ENCODE measurements at places on chromosomes 5 and 9.

- DNase-seq: no peak
These were observed 440.8 kb upstream of the PIK3R1 start for GRCh38 chr5:67774786-67775185.

DNA sequence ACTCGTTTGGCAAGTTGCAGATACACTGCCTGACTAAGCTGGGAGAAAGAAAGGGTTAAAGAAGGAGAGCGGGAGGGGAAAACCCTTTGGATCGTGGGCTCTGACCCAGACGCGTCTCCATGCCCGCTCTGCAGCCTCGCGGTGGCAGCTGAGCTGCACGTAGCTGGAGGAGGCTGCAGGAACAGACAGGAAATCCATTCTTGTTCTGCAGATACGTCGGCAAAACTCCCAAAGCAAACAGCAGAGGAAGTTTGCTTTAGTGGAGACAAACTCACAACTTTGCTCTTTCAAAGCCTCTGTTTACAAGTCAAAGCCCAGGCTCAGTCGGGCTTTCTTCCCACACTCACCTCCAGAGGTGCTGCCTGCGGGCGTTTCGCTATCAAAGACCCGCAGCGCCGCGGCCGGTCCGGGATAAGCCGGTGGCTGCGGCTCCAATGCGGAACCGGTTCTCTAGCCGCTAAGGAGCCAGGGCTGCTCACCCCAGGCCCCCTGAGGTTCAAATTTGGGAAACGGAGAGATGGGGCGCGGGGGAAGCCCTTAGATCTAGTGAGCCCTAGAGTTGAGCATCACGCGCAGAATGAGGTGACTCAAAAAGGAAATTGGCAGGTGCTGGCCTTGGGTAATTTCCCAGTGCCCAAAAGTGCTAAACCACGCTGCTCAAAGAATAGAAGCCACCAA is 60.7 kb downstream of the MAT2B start:
- no peak for DNase-seq

DNA sequence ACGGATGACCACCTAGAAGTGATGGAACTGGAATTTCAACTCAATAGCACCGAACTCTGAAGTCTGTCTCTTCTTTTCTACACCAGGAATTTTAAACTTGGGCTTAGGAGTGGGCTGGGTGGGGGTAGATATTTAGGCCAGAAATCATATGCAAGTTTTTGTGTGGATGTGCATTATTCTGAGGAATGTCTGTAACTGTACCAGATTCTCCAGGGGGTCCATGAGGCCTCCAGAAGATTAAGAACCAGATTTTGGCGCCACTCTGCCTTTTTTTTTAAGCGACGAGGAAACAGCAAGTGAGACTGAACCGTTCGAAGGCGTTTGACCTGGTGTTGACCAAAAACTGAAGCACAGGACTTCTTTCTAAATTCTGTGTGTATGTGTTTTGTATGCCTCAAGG is 88.8 kb upstream of the TTC23L start:
- no peak for DNase-seq

DNA sequence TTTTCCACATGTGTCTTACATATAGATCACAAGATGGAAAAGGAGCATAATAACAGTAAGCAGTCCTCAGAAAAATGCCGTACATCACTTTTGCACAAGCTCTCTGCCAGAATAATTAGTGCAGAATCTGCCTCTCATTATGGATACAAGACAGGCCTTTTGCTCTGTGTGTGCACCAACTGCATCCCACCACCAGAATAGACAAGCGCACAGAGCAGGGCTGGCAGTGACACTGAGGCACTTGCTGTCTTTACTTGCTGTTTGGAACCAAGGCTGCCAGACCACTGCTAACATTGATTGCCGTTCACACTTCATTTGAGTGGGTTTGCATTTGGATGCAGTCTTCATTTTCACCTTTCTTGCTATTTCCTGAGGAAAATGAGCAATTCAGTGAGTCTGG is 741.3 kb downstream of the TLE1 start:
- DNase-seq: no peak

DNA sequence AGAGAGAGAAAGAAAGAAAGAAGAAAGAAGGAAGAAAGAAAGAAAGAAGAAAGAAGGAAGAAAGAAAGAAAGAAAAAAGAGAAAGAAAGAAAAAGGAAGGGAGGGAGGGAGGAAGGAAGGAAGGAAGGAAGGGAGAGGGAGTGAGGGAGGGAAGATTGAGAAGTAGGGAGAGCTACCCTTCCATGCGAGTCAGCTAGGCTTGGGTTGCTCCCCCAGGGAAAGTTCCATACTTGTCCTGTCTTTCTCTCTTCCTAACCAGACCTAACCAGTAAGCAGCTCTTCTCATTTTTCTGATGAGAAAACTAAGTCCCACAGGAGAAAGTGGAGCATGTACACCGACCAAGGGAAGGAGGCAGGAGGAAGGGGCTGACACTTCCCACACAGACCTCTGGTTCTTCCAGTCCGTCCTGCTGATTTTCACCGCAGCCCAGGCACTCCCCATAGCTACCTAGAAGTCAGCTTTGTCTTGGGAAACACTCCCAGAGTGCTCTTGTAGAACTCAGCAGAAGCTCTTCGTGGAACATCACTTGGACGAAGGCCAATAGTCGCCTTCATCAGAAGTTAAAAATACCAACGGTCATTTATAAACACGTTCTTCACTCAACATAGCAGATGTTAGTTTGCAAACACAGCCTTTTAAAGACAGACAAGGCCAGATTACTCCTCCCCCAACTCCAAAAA is 29.0 kb upstream of the ENTREP1 start:
- DNase-seq: no peak

Measured in esophagus squamous epithelium (tissue), 5 donors.